SK-N-SH (cell line): ENCODE measurements at places on chromosomes 13 and 19.

DNA sequence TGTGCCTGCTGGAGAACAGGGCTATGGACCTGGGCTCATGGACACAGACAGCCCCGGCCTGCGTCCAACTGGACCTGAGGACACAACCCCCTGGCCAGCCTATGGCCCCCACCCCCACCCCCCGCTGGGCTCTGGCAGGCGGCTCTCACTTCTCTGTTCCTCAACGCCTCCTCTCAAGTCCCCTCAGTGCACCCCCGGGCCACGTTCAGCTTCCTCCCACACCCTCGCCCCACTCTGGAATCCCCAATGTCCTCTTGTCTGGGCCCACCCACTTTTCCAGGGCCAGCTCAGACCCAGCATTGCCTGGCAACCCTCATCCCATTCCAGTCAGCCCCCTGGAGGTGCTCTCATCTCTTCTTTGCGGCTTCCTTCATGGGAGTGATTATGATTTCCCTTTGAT, 130.2 kb upstream of the SPACA7 start:
- DNase-seq = no peak

DNA sequence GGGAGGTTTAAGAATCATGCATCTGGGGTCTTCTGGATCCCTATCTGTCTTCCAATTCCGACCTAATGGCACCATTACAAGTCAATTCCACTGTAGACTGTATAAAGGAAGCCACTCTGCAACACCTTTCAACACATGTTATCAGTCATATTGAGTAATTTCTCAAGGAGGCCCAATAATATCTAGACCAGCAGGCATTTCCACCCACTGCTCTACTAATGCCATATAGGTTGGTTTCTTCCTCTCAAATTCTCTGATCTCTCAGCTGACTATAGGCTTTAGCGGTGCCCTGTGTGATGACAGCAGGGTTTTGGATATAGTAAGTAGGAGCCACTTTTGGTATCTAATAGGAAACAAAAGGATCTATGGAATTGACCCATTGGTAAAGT, 12.4 kb upstream of the ITM2B start:
- DNase-seq = no peak

DNA sequence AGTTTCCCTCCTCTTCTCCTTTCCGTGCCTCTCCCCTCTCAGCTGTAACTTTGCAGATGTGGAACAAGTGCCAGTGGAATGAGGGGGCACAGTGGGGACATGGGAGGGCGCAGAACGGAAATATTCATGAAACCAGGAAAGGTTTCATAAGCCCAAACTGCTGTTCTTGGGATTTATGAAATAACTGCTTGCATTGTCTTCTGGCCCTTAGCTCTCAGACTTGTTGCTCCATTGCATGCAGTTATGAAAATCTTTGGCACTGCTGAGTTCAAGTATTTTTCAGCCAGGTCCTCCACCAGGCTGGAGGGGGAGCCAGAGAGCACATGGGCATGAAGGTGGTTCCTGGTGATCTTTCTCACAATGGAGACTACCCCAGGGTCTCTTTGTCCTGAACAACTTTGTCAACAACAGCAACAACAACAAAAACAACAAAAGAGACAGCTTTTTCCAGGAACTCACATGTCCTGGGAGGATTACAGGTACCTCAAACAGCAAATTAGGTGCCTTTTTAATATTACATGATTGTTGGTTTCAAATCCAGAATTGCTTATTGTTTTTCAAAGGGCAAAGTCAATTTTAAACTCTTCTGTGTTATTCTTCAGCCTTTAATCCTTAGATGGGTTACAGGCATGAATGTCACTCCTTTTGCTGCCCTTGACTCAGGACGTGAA, 1.5 kb downstream of the RGCC start:
- peak; percentile 32 for DNase-seq

DNA sequence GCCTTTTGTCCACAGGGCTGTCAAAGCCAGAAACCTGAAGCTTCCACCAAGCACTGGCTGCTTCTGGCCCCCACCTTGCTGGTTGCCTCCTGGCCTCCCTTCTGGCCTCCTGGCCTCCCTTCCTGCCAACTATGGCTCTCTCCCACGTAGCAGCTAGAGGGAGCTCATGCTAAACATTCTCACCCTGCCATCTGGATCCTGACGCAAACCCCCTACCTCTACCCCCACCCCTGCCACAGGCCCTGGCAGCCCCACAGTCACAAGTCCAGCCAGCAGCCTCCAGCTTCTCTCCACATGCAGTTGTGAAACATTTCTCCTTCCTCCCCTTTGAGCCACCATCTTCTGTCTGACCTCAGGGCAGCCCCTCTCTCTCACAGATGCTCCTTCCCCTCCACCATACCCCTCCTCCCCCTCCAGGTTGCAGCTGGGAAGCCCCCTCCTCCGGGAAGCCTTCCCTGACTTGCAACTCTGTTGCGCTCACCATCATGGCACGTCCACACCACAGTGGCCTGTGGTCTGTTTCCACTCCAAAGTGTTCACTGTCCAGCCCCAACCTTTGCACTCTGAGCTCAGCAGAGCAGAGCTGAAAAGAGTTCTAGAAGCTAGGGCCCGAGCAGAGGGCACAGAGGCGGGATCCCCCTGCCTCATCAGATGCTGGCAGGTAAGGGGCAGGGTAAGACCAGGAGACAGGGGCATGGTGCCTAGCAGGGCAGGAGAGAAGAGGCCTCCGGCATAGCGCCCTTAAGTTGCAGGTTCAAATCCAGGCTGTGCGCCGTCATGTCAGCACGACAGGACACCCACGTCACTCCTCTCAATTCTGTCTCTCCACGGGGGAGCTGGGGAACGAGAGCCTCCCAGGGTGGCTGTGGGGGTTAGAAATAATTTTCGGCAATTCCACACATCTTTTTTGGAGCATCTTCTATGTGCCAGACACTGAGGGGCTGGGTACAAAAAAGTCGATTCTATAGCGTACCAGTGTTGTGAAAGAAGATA, 7.3 kb downstream of the ADGRL1 start:
- DNase-seq = peak; percentile 51

DNA sequence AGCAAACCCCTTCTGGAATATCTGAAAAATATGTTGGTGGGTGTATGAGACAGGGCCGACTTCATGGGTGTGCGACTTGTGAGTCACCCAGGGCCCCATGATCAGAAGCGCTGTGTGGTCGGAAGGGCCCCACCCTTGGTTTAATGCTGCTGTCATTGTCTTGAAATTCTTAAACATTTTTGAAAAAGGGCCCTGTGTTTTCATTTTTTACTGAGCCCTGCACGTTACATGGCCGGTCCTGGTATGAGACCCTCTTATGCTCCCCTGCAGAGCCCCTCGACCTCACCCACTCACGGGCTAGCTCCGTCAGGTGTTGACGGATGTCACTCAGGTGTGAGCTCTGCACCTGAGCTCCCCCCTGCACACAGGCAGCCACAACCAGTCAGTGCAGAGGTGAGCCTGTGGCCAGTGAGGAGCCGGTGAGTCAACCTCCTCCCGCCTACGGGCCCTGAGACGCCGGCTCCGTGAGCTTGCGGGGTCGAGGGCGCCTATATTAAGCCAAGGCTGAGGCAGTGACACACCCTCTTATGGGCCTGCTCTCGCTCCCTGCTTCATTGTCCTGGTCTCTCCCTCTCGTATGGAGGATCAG, 27.7 kb downstream of the GADD45B start:
- DNase-seq = no peak

GRCh38 chr19:10292206-10292788, 2.5 kb downstream of the ICAM5 start:
- peak; percentile 92 for DNase-seq

DNA sequence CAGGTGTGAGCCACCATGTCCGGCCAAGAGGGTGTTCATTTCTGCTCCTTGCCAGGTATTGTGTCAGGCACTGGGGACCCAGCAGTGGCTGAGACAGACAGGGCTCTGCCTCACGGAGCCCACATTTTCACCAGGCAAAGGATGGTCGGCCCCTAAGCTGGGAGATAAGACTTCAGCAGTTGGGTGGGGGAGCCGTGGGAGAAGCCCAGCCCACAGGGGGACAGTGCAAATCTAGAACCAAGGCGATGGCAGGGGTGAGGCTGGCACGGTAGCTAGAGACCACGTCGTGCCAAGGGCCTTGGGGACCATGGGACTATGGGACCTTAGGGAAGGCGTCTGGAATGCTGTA, 8.3 kb downstream of the LSR start:
- DNase-seq = no peak

DNA sequence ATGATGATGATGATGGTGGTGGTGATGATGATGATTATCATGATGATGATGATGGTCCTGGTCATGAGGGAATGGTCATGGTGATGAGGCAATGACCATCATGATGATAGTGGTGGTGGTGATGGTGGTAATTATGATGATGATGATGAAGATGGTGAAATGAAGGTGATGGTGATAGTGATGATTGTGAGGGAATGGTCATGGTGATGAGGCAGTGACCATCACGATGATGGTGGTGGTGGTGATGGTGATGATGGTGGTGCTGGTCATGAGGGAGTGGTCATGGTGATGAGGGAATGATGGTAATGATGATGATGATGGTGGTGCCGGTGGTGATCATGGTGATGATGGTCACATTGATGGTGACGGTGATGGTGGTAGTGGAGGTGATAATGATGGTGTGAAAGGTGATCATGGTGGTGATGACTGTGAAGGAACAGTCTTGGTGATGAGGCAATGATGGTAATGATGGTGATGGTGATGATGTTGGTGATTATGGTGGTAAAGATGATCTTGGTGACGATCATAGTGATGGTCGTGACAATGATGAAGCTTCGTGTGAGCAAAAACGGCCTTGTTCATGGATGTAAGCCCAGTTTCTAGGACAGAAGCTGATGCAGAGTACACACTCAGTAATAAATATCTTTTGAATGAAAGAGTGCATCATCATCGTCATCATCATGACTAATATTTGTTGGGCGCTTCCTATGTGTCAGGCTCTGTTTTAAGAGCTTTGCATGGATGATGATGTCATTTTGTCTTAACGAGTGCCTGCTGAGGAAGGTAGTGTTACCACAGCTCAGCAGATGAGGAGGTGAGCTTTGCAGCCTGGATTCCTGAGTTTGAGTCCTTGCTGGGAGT, 17.3 kb downstream of the SBK2 start:
- no peak for DNase-seq

- DNase-seq = peak; percentile 74
Observed at GRCh38 chr19:46787331-46788261, 798 bp downstream of the SLC1A5 start.

DNA sequence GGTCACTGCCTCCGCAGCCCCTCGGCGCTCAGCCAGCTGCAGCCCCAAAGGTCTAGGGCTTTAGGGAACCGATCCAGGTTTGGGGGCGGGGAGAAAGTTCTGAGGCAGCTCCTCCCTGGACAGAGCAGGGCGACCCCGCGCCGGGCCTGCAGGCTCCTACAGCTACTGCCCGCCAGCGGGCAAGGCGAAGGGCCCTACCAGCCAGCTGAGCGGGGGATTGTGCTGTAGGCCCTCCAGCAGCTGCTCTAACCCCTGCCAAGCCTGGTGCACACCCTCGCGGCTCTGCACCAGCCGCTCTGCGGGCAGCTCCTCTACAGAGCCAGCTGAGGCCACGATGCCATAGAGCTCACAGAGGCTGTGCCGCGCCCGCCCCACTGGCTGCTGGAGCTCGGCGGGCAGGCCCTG, 14.0 kb downstream of the PLIN4 start:
- no peak for DNase-seq

DNA sequence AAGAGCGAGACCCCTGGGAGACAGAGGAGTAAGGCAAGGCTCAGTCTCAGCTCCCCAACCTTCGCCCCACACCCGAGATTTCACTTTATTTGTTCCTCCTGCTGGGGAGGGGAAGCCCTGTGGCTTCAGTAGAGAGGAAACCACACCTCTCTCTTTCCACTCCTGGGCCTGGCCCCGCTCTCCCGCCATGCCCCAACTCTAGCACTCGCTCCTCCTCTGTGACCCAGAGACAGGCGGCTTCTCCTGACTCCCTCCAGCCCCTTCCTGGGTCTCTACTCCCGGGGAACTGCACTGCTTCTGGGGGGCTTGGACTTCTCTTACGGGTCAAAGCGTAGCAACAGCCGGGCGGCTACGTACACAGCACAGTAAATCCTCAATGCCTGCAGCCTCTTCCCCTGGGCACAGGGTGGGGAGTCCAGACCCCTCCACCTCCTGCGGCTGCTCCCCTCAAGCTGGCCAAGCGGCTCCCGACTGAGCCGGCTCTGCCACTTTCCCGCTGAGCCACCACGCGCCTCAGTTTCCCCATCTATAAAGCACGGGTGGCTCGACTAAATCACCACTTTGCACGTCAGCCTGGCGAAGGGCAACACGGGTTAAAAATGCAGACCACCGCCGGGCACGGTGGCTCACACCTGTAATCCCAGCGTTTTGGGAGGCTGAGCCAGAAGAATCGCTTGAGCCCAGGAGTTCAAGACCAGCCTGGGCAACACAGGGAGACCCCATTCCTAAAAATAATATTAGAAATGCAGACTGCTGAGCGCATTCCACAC, 1.4 kb downstream of the RNF126 start:
- no peak for DNase-seq

DNA sequence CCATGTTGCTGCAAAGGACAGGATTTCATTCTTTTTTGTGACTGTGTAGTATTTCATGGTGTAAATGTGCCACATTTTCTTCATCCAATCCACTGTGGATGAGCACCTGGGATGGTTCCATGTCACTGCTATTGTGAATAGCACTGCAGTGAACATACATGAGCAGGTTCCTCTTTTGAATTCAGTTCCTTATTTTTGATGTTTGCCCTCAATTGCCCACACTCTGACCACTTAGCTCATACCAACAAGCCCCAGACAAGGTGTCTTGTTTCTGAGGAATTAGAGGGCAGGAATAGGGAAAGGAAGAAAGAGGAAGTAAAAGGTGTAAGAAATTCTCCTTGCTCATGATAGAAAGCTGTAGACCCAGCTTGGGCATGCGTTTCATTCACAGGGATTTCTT, 244.2 kb upstream of the ZNF507 start:
- no peak for DNase-seq

DNA sequence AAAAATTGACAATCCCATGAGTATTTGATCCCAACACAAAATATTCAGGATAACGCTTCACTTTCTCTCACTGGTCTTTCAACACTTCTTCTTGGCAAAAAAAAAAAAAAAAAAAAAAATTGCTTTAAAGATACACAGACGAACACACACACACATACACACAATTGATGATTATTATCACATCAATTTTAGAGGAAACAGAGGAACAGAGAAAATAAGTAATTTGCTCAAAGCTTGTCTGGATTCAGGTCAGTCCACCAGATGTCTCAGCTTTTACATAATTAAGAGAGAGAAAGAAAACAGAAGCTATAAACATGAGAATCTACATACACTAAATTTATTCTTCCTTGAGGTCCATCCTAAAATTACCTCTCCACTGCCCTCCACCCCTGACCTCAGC, 183.4 kb downstream of the MZT1 start:
- DNase-seq = no peak

DNA sequence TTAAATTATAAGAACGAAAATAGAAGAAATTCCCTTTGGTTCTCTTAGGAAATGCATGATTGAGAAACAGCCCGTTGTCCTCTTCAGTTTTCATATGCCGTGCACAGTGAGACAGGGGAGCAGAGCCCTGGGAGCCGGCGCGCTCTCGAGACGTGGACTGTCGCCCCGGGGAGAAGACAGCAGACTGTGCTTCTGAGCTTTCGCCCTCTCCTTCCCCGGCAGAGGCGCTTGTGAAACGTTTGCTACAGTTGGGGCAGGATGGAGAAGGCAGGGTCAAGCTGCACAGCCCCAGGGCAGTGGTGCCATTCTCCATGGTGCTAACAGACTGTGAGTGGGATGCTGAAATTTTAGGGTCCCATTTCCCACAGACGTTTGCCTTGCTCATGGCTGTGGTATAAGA, 192.2 kb upstream of the KL start:
- no peak for DNase-seq
